ENCODE measurements at places on chromosomes 11 and 22. TPM values are rescaled to one million over a fixed set of nuclear protein-coding genes. Genes with fewer than 3 reads are reported as not detected.

- no peaks in the 10 kb centered on the region for H3K27me3 ChIP-seq
- no peaks in the 10 kb centered on the region for H3K36me3 ChIP-seq
- H3K27ac ChIP-seq: no peak overlapping the region
- peaks cover 7% of the 10 kb centered on the region for H3K4me1 ChIP-seq
- peak overlapping the region; percentile 32 for H3K4me3 ChIP-seq
Measured at GRCh38 chr22:38927033-38927781, 30.2 kb upstream of the APOBEC3A start.

DNA sequence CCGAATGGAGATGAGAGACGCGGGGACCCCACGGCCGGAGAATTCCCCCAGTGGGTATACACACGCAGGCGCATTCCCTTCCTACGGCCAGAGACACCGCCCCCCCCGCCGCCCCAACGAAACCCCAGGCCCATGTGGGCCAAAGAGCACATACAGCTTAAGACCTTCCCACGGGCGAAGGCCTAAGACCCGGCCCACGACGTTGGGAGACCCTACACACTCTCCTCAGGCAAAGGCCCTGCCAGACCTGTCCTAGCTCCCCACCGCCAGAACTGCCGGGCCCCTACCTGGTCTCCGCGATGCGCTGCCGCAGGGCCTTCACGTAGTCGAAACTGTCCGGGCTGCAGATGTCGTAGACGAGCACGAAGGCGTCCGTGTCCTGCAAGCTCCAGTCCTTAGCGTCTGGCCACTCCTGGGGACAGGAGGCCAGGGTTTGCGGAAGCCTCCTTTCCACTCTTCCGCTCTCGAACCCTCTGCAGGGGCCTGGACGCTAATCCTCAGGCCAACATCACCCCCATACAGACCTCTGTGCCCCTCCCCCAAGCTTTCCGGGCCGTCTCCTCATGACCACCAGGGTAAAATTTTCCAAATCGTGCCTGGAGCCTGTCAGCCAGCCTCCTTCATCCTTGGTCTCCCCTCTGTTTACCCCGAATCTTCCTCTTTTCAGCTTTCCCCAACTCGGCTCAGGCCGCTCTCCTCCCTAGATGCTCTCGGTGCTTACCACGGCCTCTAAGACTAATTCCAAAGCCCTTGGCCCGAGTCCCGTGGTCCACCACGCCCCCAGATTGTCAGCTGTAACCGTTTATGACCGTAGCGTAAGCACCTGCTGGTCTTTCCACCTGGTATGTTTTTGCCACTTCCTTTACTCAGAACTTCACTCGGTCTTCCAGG, 1.7 kb downstream of the RASL10A start:
- peaks cover 13% of the 10 kb centered on the region for H3K4me1 ChIP-seq
- no peaks in the 10 kb centered on the region for H3K36me3 ChIP-seq
- H3K27me3 ChIP-seq: no peaks in the 10 kb centered on the region
- no peak overlapping the region for H3K4me3 ChIP-seq
- no peak overlapping the region for H3K27ac ChIP-seq

DNA sequence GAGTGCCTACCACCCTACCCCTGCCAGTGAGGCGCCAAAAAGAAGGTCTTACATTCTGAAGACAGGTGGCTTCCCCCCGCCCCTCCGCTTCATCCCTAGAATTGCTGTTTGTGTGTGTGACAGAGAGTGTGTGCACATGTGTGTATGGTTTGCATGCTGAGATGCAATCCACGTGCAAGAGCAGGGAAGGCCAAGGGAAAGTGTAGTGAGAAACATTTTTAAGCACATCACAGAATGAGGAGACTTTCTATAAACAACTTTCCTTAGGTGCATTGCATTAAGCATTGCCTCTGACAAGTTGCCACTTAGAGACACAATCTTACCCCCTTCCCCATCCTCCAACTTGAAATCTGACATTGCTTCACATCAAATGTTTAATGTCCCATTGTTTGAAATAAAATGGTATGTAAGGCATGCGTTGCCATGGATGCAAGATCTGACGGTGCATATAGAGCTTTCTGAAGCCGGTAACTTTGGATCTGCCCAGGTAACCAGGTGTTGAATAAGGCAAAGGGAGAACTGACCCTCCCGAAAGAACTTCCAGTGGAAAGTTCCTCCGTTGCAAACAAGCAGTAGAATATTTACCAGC, 21.4 kb downstream of the FJX1 start:
- H3K36me3 ChIP-seq: no peaks in the 10 kb centered on the region
- H3K4me3 ChIP-seq: no peak overlapping the region
- DNase-seq: no peak
- H3K27me3 ChIP-seq: no peaks in the 10 kb centered on the region
- H3K27ac ChIP-seq: no peak overlapping the region

- H3K27me3 ChIP-seq: no peaks in the 10 kb centered on the region
- H3K36me3 ChIP-seq: no peaks in the 10 kb centered on the region
- H3K4me3 ChIP-seq: no peak overlapping the region
- no peak for DNase-seq
- H3K27ac ChIP-seq: no peak overlapping the region
Measured at GRCh38 chr11:127238321-127238720, 237.8 kb upstream of the KIRREL3 start.

- no peak overlapping the region for H3K4me3 ChIP-seq
- H3K27ac ChIP-seq: no peak overlapping the region
- no peaks in the 10 kb centered on the region for H3K27me3 ChIP-seq
- peaks cover 5% of the 10 kb centered on the region for H3K4me1 ChIP-seq
Measured at GRCh38 chr11:75576499-75576918, 14.5 kb downstream of the SERPINH1 start.

GRCh38 chr22:19482297-19482696, 2.6 kb downstream of the CDC45 start:
- no peaks in the 10 kb centered on the region for H3K36me3 ChIP-seq
- no peak overlapping the region for H3K27ac ChIP-seq
- H3K4me3 ChIP-seq: no peak overlapping the region
- H3K27me3 ChIP-seq: no peaks in the 10 kb centered on the region
- DNase-seq: no peak

GRCh38 chr11:127027789-127028188, 27.2 kb upstream of the KIRREL3 start:
- H3K27me3 ChIP-seq: no peaks in the 10 kb centered on the region
- no peak for DNase-seq
- H3K27ac ChIP-seq: no peak overlapping the region
- H3K36me3 ChIP-seq: no peaks in the 10 kb centered on the region

GRCh38 chr11:7533199-7534041, 19.6 kb downstream of the PPFIBP2 start:
- no peaks in the 10 kb centered on the region for H3K27me3 ChIP-seq
- no peak overlapping the region for H3K4me3 ChIP-seq
- H3K27ac ChIP-seq: no peak overlapping the region
- H3K4me1 ChIP-seq: no peaks in the 10 kb centered on the region

- H3K27me3 ChIP-seq: no peaks in the 10 kb centered on the region
- no peaks in the 10 kb centered on the region for H3K4me1 ChIP-seq
- no peaks in the 10 kb centered on the region for H3K36me3 ChIP-seq
- H3K27ac ChIP-seq: no peak overlapping the region
- H3K4me3 ChIP-seq: no peak overlapping the region
Measured at GRCh38 chr11:70467201-70468085, 69.1 kb downstream of the CTTN start.

GRCh38 chr11:74255741-74256375, 55.6 kb downstream of the P4HA3 start:
- DNase-seq: peak; percentile 56
- no peaks in the 10 kb centered on the region for H3K27me3 ChIP-seq
- no peak overlapping the region for H3K4me3 ChIP-seq
- H3K36me3 ChIP-seq: no peaks in the 10 kb centered on the region
- no peak overlapping the region for H3K27ac ChIP-seq
- peaks cover 5% of the 10 kb centered on the region for H3K4me1 ChIP-seq

DNA sequence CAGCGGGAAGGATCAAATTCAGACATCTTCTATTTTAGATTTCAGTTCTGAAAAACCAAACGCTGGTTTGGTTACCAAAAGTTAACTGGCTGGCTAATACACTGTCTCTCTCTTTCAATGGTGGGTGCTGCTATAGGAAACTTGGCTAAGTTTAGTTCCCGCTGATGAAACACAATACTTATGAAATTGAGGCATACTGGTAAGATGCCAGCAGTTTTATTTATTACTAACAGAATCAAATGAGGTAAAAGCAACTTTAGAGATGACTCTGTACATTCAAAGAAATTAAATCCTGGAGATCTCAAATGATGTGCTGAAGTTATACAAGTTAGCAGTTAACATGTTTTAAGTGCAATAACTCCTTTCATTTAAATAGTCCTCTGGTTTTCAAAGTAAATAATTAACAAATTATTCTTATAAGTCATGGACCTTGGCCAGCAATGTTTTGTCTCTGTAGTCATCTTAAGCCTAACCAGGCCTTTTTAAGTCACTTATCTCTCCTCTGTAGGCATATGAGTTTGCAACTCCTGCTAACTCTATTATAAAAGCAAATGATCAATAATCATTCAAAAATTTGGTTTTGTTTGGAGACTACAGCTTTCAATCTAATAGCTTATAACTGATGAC, 54.8 kb downstream of the PAK1 start:
- DNase-seq: no peak
- no peaks in the 10 kb centered on the region for H3K4me1 ChIP-seq
- no peaks in the 10 kb centered on the region for H3K27me3 ChIP-seq
- no peak overlapping the region for H3K27ac ChIP-seq
- no peaks in the 10 kb centered on the region for H3K36me3 ChIP-seq

DNA sequence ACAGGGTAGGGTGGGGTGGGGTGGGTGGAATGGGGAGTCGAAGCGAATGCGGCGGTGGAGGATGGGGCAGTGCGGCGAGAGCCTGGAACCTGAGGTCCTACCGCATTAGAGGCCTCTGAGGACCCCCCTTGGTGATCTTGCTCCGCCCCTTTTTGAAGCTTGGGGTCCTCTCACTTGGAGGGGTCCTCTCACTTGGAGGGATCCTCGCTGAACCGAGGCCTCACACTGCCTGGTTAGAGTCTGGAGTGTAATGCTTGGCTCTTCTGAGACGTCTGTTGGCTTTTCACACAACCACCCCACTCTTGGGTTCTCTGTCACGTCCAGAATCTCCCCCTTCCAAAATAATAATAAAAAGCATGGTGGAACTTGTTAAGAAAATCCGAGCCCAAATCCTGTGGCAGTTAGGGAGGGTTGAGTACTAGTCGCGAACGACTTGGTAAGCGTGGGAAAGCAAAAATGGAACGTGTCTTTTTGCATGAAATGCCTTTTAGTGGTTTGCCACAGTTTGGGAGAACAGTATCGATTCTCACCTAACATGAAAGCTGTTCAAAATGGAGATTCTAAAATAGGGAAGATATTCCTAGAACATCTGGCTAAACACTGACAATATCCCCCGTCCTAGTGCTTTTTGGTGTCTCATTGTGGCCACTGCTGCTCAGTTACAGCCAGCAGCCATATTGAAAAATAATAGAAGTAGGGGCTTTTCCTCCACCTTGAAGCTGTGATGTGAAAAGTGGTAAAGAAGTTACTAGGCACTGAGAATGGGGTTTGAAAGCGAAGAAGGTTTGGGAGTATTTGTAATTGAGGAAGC, 822 bp downstream of the RBX1 start:
- no peak for DNase-seq
- H3K27ac ChIP-seq: peak overlapping the region; percentile 81
- peak overlapping the region; percentile 77 for H3K4me3 ChIP-seq
- no peaks in the 10 kb centered on the region for H3K27me3 ChIP-seq

GRCh38 chr11:15342163-15342562, 227.4 kb downstream of the INSC start:
- no peak overlapping the region for H3K4me3 ChIP-seq
- H3K27me3 ChIP-seq: no peaks in the 10 kb centered on the region
- no peaks in the 10 kb centered on the region for H3K36me3 ChIP-seq
- DNase-seq: no peak

DNA sequence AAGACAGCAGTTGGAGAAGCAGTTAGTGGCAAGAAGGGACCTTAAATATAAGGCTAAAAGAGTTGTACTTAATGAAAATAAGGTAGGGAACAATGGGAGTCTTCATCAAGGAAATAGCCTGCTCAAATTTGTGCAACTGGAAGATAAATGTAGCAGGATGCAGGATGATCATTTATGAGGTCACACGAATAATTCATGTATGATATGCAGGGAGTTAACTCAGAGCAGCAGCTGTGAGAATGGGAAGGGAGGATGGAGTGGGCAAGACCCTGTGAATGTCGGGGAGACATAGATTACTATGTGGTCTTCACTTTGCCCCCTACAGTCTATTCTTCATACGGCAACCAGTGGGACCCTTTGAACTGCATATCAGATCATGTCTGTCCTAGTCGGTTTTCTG, 25.2 kb upstream of the BMAL1 start:
- H3K27me3 ChIP-seq: no peaks in the 10 kb centered on the region
- DNase-seq: no peak
- no peak overlapping the region for H3K27ac ChIP-seq
- H3K36me3 ChIP-seq: no peaks in the 10 kb centered on the region
- H3K4me1 ChIP-seq: no peaks in the 10 kb centered on the region
- H3K4me3 ChIP-seq: no peak overlapping the region

GRCh38 chr11:127259102-127259501, 258.5 kb upstream of the KIRREL3 start:
- DNase-seq: no peak
- no peaks in the 10 kb centered on the region for H3K36me3 ChIP-seq
- H3K27ac ChIP-seq: no peak overlapping the region
- H3K27me3 ChIP-seq: no peaks in the 10 kb centered on the region
- no peaks in the 10 kb centered on the region for H3K4me1 ChIP-seq

DNA sequence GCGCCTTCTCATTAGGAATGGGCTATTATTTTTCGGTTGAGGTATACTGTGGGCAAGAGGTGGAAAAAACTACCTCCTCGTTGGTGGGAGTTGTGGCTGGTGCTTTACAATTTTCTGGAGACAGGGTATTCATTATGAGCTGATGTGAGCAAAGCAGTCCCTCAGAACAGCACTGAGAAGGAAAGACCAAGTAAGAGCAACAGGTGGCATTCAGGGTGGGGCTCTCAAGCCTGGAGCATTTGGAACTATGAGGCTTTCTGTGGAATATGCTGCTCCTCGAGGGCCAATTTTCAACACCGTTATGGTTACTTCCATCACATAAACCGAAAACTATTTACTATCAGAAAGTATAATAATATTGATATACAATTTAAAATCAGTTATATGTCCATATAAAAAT, 3.7 kb downstream of the SNX19 start:
- DNase-seq: no peak
- H3K4me1 ChIP-seq: peaks cover 7% of the 10 kb centered on the region
- no peak overlapping the region for H3K27ac ChIP-seq
- no peak overlapping the region for H3K4me3 ChIP-seq
- no peaks in the 10 kb centered on the region for H3K36me3 ChIP-seq

DNA sequence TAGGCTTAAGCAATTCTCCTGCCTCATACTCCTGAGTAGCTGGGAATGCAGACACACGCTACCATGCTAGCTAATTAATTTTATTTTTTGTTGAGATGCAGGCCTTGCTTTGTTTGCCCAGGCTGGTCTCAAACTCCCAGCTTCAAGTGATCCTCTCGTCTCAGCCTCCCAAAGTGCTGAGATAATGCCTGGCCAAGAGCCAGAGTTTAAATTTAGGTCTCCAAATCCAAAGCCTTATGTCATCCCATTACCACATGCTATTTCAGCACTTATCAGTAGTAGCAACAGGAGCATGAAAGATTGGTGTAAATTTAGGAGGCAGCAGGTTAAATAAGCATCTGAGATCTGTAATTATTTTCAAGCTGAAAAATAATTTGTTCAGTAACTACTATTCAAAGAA, 326.1 kb upstream of the ANO5 start:
- H3K36me3 ChIP-seq: no peaks in the 10 kb centered on the region
- H3K4me1 ChIP-seq: no peaks in the 10 kb centered on the region
- no peak for DNase-seq

YAP1 gene
- 70.3 TPM for polyA plus RNA-seq

VWA5A gene
- polyA plus RNA-seq: 27.5 TPM

DBX1 gene
- polyA plus RNA-seq: not detected

DDI1 gene
- not detected for polyA plus RNA-seq

TRPC6 gene
- 4.7 TPM for polyA plus RNA-seq

IFITM2 gene
- 306 TPM for polyA plus RNA-seq

OR8K3 gene
- not detected for polyA plus RNA-seq

Data from ovary (tissue), 10 donors.